ENCODE measurements at places on chromosomes 5 and 9.
A peak's percentile ranks its signal among the peaks of the same experiment; 100 is the strongest.

- no peak for DNase-seq
Measured at GRCh38 chr5:66929995-66930394, 266.6 kb downstream of the CD180 start.

GRCh38 chr5:130116972-130117371, 212.7 kb downstream of the CHSY3 start:
- no peak for DNase-seq

GRCh38 chr9:132443951-132444607, 34.1 kb downstream of the CFAP77 start:
- DNase-seq = no peak

GRCh38 chr9:80538976-80539375, 967.2 kb downstream of the TLE4 start:
- no peak for DNase-seq

DNA sequence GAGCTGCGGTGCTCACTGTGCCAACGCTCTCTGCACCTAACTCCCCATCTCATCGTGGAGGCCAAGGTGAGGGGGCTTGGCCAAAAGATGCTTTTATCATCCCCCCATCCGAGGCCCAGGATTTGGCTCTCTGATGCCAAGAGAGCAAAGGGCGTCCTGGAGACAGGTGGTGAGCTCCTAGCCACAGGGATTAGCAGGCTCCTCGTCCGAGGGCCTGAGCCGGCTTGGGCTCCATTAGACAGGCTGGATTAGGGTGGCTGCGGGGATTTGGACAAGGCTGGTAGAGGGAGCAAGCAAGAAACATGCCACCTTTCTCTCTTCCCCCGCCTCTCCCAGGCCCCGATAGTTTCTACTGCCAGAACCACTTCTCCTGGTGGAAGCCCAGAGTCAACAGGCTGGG, 1.0 kb upstream of the GRM6 start:
- DNase-seq = no peak

DNA sequence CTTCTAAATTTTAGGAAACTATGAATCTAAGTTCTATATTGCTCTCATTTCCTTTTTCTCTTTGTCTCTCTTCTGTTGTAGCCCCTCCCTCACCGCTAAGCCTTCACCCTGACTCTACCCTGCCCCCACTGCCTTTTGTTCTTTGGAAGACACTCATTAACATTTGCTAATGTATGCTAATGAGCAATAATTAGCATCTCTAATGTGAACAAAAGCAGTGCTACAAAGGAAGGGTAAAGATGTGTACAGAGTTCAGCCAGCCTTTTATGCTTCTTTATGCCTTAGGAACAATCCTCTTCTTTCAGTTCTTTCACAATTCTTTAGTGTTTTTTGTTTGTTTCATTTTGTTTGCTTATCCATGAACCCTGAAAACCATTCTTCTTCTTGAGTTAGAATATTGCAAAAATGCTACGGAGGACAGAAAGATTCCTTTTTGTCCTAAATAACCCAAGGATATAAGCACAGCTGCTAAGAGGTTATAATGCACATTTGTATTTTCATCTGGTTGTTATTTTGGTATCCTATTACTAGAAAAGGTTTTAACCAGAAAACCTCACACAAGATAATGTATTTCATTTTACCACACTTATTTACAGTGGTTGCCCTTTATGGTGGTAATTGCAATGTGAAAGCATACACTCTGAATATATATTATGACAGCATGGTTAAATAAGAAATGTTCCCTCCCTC, 159.3 kb downstream of the TMC1 start:
- no peak for DNase-seq

GRCh38 chr5:124278636-124279035, 467.8 kb downstream of the ZNF608 start:
- DNase-seq = no peak

GRCh38 chr5:78353520-78353919, 6.9 kb upstream of the SCAMP1 start:
- no peak for DNase-seq

DNA sequence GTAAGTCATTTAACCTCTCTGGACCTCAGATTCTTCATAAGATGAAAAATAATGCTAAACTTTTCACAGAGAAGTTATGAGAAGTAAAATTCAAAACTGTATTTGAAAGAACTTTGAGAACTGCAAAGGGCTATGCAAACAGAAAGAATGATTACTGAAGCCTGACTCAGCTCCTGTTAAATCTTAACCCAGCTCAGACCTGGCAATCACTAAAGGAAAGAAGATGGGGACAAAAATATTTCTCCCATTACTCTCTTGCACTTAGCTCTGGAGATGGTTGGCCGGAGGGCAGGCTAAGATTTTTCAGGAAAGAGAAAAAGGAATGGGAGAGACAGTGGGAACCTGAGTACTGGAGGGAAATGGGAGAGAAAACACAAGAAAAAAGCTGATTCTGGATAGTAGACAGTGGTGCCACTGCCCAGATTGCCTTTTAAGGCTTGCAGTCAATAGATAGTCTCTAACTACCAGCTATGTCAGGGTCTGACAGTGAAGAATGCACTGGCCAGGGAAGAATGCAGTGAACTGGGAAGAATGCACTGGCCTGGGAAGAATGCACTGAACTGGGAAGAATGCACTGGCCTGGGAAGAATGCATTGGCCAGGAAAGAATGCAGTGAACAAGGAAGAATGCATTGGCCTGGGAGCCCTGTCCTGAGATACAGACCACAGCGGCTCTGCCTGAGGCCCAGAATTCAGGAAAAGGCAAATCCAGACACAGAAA, 25.2 kb upstream of the CEMIP2 start:
- no peak for DNase-seq

GRCh38 chr9:89497257-89497963, 503 bp downstream of the SEMA4D start:
- DNase-seq = peak; percentile 40

DNA sequence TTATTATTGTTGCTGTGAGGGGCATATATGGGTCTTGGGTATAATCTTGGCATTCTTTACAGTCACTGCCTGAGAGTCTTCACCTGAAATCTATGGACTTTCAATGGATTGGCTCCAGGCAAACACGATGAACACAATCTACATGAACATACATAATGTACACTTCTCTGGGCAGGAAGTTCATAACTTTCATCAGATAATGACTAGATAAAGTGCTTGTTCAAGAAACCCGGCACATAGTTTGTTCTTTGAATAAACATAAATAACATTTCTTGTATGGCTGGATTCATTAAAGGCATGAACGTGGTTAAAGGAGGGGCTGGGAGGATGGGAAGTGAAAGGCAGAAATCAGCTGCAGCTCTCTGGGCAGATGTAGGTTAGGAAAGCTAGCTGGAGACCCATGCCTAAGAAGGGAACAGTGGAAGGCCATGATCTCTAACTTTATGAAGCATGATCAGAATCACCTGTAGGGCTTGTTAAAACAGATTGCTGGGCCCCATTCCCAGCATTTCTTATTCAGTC, 306.9 kb upstream of the EFNA5 start:
- no peak for DNase-seq

DNA sequence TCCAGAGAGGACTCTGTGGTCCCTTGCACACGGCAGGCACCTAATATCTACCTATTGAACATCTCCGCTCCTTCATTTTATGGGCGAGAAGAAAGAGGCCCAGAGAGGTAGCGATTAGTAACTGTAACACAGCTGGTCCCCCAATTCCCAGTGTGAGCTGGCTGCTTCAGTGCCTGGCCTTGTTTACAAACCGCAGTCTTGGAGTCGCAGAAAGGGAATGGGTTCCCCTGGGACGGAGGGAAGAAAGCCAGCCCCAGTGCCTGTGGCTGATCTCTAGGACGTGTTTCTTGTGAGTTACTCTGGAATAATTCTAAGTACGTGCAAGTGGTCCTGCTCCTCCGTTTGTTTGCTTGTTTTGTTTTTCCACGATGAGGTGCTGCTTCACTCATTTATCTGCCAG, 52.0 kb downstream of the CFAP77 start:
- DNase-seq = no peak

DNA sequence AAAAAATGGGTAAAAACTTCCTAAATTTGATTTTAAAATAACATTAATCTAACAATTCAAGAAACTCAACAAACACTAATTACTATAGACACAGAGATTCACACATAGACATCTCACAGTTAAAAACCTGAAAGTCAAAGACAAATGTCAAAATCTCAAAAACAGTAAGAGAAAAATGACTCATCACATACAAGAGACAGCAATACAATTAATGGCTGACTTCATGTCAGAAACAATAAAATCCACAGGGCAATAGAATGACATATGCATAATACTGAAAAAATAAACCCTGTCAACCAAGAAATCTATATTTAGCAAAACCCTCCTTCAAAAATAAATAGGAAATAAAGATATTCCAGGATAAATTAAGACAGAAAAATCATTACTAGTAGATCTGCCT, 200.4 kb downstream of the CEMIP2 start:
- no peak for DNase-seq

DNA sequence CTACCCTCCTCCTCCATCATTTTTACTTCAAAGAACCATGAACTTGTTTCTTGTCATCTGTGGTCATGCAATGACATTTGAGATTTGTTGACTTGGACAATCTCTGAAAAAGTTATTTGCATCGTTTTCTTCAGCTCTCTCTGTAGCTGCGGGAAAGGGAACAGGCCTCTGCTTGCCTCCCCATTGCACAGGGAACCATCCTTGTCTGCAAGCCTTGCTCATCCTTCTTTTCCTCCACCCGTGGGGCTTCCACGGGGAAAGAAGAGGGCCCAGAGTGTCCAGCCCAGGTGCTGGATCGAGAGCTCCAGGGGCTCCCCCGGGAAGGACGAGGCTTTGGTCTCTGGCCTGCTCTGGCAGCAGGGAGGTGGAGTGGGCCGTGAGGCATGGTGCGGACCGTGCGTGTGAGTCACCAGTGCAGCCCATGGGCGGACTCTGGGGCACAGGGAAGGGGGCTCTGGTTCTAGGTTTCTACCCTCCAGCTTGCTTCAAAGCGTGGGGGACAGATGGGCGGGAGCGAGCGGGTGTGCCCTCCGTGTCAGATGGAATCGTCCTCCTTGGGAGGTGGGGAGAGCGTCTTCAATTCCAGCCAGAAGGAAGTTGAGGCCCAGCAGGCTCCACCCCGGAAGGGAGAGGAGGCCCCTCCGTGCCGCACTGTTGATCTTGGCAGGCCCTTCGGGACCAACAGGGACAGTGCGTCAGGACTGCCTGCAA, 6.0 kb upstream of the IRX4 start:
- DNase-seq = no peak

- no peak for DNase-seq
Measured at GRCh38 chr9:113651896-113652295, 188.4 kb downstream of the RGS3 start.

- DNase-seq = peak; percentile 46
Measured at GRCh38 chr9:93193388-93194220, 9.7 kb downstream of the WNK2 start.

DNA sequence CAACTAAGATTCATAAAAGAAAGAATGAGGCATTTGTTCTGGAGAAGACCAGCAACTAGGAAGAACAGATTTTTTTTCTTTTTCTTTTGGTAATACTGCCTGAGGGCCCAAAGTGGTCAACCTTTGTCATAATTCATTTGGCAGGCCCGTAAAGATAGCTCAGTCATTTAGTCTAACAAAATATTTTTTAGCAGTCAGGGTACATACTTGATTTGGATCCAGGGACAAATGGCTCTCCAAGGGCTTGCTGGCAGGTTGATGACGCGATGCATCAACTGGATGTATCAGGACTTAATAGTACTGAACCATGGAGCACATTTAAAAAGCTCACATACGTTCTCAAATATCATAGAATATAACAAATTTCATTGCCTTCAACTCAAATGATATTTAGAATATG, 203.4 kb upstream of the ZNF608 start:
- DNase-seq = peak; percentile 35

DNA sequence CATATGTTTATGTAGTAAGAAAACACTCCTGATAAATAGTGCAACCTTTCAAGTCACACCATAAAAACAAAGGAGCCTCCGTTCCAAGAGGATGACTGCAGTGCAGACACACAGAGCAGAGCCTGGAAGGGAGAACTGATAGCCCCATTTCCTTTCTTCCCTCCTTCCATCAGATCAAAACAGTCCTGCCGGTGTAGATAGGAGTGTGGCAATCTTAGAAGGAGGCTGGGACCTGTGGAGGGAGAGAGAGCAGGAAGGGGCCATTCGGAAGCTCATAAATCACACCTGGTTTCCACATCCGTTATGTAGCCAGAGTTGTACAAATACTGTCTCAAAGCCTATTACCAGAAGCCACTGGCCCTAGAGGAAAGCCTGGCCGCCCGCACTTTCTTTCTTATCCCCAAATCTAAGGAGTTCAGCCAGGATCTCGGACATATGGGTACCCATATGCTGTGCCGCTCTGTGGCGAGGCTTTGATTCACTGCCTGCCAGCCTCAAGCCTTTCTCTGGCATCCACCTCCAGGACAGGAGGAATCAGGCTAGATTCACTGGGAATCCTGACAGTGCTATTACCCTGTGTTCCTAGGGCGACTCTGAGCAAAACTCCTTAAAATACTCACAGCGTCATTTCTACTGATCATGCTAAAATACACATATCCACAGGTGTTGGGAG, 26.9 kb downstream of the DAP start:
- no peak for DNase-seq

GRCh38 chr5:163512526-163512925, 7.1 kb downstream of the MAT2B start:
- DNase-seq = no peak
